Endothelial cell (in vitro differentiated cells): ENCODE measurements at places on chromosomes 11 and 22.

- peaks cover 15% of the 10 kb centered on the region for H3K36me3 ChIP-seq
- no peak overlapping the region for H3K27ac ChIP-seq
- H3K4me3 ChIP-seq, result peak overlapping the region; percentile 10
- peaks cover 13% of the 10 kb centered on the region for H3K27me3 ChIP-seq
- H3K4me1 ChIP-seq, result peaks cover 21% of the 10 kb centered on the region
These were observed 4.1 kb downstream of the WEE1 start for GRCh38 chr11:9577556-9577955.

GRCh38 chr11:72737336-72737735 is 14.9 kb downstream of the ARAP1 start:
- peaks cover 8% of the 10 kb centered on the region for H3K36me3 ChIP-seq
- H3K4me3 ChIP-seq, result peak overlapping the region; percentile 5
- peaks cover 3% of the 10 kb centered on the region for H3K27me3 ChIP-seq
- H3K4me1 ChIP-seq, result peaks cover 49% of the 10 kb centered on the region
- no peak for DNase-seq

DNA sequence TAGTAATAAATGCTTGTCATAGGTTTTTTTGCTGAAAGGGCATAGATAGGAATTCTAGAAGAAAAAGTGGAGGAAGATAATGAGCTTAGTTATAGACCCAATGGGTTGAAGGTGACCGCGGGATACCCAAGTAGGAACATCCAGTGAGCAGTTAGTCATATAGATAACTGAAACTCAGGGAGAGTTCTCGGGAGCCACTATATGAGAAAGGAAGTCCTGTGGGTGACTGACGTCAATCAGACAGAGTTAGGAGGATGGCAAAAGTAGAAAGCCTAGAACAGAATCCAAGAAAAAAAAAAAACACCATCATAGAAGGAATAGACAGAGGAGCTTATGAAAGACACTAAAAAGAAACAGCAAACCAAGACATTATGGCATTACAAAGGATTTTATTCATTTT is 1.6 kb upstream of the CNGA4 start:
- no peaks in the 10 kb centered on the region for H3K36me3 ChIP-seq
- peaks cover 13% of the 10 kb centered on the region for H3K4me1 ChIP-seq
- H3K4me3 ChIP-seq, result no peak overlapping the region
- DNase-seq, result no peak
- H3K27me3 ChIP-seq, result peaks cover 5% of the 10 kb centered on the region
- no peak overlapping the region for H3K27ac ChIP-seq

GRCh38 chr11:123483058-123483457 is 53.0 kb downstream of the GRAMD1B start:
- peaks cover 3% of the 10 kb centered on the region for H3K27me3 ChIP-seq
- H3K36me3 ChIP-seq, result peaks cover 18% of the 10 kb centered on the region
- H3K27ac ChIP-seq, result no peak overlapping the region
- no peak overlapping the region for H3K4me3 ChIP-seq
- DNase-seq, result no peak
- H3K4me1 ChIP-seq, result peaks cover 14% of the 10 kb centered on the region
